Stimulated activated naive CD8-positive, alpha-beta T cell treated with anti-CD3 and anti-CD28 coated beads, Interleukin-15, Interleukin-2, amounts not matched to agents 100 U/mL and 50 U/mL, for 24 hours (primary cell): ENCODE measurements at places on chromosomes 6 and 20.

DNA sequence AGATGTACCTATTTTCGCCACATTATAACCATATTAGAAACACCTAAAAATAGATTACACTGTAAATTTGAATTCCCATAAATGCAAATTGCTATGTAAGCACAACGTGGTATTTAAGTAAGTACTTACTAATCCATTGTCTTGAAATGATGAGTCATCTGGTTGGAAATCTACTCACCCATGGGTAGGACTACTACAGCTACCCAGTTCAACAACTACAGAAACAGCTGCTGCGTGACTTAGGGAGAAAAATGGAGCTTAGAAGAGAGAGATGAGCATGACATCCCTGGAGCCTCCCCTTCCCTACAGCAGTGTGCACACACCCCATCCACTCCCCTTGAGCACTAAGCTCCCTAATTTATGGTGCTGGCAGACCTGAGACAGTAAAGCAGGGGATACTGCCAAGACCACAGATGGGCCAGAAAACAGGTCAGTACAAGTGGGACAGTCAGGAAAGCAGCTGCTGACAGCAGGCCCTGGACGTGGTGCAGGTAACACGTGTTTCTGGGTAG lies 26.9 kb downstream of the RRAGD start:
- DNase-seq, result no peak

GRCh38 chr6:129519750-129520149 lies 190.2 kb downstream of the ARHGAP18 start:
- no peak for DNase-seq

- no peak for DNase-seq
These were observed 140.3 kb downstream of the COL12A1 start for GRCh38 chr6:75065523-75065922.

- no peak for DNase-seq
These were observed 768.8 kb upstream of the SLC35B3 start for GRCh38 chr6:9204171-9204570.

DNA sequence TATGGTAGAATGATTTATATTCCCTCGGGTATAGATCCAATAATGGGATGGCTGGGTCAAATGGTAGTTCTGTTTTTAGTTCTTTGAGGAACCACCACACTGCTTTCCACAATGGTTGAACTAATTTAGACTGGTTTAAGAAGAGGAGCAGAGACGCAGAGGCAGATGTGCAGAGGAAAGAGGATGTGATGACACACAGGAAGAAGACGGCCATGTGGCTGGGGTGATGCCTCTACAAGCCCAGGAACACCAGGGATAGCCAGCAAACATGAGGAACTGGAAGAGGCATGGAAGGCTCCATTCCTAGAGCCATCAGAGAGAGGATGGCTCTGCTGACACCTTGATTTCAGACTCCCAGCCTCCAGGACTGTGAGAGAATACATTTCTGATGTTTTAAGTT lies 218.3 kb upstream of the DTNBP1 start:
- no peak for DNase-seq

GRCh38 chr6:74782346-74782745 lies 423.5 kb downstream of the COL12A1 start:
- DNase-seq, result no peak

DNA sequence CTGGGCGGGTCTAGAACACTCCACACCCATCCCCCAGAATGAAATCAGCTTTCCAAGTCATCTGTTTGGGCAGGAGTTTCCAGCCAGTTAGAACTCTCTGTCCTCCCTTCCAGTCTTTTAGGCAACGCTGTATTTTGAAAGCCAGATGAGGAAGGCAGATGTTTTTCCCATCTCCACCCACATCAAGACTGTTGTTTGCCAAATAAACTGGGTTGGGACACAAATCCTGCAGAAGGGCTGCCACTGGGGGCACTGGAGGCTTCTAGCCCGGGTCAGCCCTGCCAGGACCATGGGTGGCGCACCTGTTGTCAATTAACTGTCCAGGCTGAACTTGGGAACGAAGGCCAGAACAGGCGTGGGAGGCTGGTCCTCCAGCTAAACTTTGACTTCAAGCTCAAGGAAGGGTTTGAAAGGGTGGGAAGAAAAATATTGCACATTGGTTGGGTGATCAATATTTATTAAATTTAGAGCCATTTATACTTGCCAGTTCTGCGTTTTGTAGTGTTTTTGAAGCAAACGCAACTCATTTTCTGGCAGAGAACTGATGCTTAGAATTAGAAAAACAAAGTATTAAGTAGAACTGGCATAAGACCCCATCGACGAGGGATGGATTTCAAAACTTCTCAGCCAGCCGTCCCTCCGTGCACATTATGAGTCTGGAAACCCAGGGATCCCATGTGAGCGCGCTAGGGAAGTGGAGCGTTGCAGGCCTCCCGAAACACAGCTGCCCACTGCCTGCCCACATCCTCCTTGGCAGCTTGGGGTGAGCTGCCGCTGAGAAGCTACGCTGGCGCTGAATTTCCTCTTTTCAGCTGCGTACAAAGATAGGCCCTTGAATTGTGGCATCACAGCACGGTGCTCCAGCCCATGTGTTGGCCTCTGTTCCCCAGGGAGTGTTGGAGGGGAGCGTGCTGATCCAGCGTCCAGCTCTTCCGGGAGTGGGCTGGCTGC lies 297.4 kb downstream of the QKI start:
- DNase-seq, result peak; percentile 13
